Cardiac atrium fibroblast (primary cell): ENCODE measurements at places on chromosomes 2 and 18. TPM values are rescaled to one million over a fixed set of nuclear protein-coding genes. Genes with fewer than 3 reads are reported as not detected.

The CD207 gene
- total RNA-seq, result not detected in 2 replicates

The CYS1 gene
- under 0.01 and 0.16 TPM in 2 replicates for total RNA-seq

The RBM44 gene
- total RNA-seq, result 0.18 TPM in 1 of 2 replicates, not detected in the other

The SP9 gene
- total RNA-seq, result not detected in 2 replicates

The RGPD4 gene
- not detected in 2 replicates for total RNA-seq

The SEPTIN2 gene
- 364 and 366 TPM in 2 replicates for total RNA-seq

The SPC25 gene
- 2.0 and 2.1 TPM in 2 replicates for total RNA-seq

The AMER3 gene
- total RNA-seq, result not detected in 2 replicates

The KCTD18 gene
- 14.6 and 27.3 TPM in 2 replicates for total RNA-seq

The UGT1A5 gene
- not detected in 2 replicates for total RNA-seq

The TMEM237 gene
- 35.0 and 42.1 TPM in 2 replicates for total RNA-seq

The ADCYAP1 gene
- not detected in 2 replicates for total RNA-seq

The GKN1 gene
- not detected in 2 replicates for total RNA-seq

The SERPINE2 gene
- total RNA-seq, result 113 and 177 TPM in 2 replicates

The GALNT1 gene
- total RNA-seq, result 74.7 and 95.4 TPM in 2 replicates

The ATP6V1C2 gene
- not detected in 2 replicates for total RNA-seq

The YWHAQ gene
- 183 and 236 TPM in 2 replicates for total RNA-seq

The ALLC gene
- total RNA-seq, result not detected in 2 replicates

The CHRNG gene
- not detected in 2 replicates for total RNA-seq

The C18orf32 gene
- total RNA-seq, result 33.2 and 42.6 TPM in 2 replicates

The EFHD1 gene
- 0.18 and 2.1 TPM in 2 replicates for total RNA-seq

The R3HDM1 gene
- total RNA-seq, result 10.0 and 10.3 TPM in 2 replicates

The AMMECR1L gene
- 12.8 and 13.0 TPM in 2 replicates for total RNA-seq

The TMEM163 gene
- total RNA-seq, result 1.3 TPM in 1 of 2 replicates, not detected in the other

The FAM124B gene
- total RNA-seq, result 1.8 and 4.5 TPM in 2 replicates

The DTYMK gene
- total RNA-seq, result 28.8 and 31.6 TPM in 2 replicates

The RTP5 gene
- total RNA-seq, result not detected in 2 replicates

The POTEI gene
- total RNA-seq, result not detected in 2 replicates

The WDR33 gene
- total RNA-seq, result 13.3 and 13.5 TPM in 2 replicates

The ST3GAL5 gene
- total RNA-seq, result 16.4 and 32.1 TPM in 2 replicates

The FAM237A gene
- total RNA-seq, result not detected in 2 replicates
